Spinal cord (tissue), 10 donors: ENCODE measurements at places on chromosomes 12 and 14. TPM values are rescaled to one million over a fixed set of nuclear protein-coding genes. Genes with fewer than 3 reads are reported as not detected.

The TAS2R19 gene
- 15.9 TPM for total RNA-seq

The ADIPOR2 gene
- total RNA-seq: 49.3 TPM

The MGAT4C gene
- 28.8 TPM for total RNA-seq

The TAS2R8 gene
- 0.89 TPM for total RNA-seq

The FRMD6 gene
- 80.6 TPM for total RNA-seq

The SMIM41 gene
- 0.33 TPM for total RNA-seq

The CELA1 gene
- total RNA-seq: not detected

The VASH1 gene
- 26.9 TPM for total RNA-seq

The POC1B gene
- total RNA-seq: 27.9 TPM

The GPR65 gene
- 0.94 TPM for total RNA-seq

The SIRT4 gene
- total RNA-seq: 5.1 TPM

The IKZF4 gene
- total RNA-seq: 5.2 TPM
